ENCODE measurements at places on chromosomes 1 and 21.
A peak's percentile ranks its signal among the peaks of the same experiment; 100 is the strongest.

DNA sequence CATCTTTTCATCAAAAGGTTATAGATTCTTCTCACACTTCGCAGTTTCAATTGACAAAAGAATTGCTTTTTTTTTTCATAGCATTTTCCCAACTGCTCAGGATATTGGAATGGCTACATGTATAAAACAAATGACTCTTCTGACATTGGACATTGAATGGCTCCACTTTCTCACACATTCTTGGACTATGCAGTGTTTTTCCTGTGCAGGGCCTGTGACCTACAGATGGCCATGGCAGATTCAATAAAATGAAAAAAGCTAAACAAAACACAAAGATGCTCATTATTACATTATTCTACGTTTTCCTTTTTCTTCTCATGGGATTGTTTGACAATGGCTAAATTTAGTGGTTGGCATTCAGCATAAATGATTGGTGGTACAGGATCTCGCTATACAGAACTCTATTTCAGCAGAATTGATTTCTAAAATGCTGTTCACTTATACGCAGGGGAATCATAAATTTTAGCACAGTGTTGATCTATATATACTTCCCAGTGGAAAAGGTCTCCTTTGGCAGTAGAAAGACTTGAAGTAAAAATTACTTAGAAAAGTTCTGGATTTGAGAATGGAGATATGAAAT, 115.6 kb upstream of the ADAMTS5 start:
- DNase-seq = no peak

- DNase-seq = no peak
Observed at GRCh38 chr21:36703123-36703522, 4.2 kb downstream of the SIM2 start.

DNA sequence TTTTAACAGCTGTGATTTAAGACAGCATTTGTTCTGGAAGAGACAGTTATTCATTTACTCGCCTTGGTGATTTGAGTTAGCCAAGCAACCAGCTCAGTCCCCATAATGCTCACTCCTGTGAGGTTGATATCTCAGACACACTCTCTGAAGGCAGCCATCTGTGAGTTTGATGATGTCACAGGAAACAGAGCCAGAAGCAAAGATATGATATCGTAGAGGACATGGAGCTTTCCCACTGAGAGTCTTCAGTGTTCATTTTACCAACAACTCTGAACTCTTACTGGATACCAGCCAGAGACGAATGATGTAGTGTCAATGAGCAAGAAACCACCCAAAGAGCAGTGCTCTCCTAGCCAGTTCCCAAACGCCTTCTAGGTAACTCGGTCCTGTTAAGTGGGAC, 219.4 kb downstream of the SLC35F3 start:
- DNase-seq = no peak

- DNase-seq = peak; percentile 11
Observed at GRCh38 chr1:69976896-69977295, 228.5 kb downstream of the LRRC40 start.

DNA sequence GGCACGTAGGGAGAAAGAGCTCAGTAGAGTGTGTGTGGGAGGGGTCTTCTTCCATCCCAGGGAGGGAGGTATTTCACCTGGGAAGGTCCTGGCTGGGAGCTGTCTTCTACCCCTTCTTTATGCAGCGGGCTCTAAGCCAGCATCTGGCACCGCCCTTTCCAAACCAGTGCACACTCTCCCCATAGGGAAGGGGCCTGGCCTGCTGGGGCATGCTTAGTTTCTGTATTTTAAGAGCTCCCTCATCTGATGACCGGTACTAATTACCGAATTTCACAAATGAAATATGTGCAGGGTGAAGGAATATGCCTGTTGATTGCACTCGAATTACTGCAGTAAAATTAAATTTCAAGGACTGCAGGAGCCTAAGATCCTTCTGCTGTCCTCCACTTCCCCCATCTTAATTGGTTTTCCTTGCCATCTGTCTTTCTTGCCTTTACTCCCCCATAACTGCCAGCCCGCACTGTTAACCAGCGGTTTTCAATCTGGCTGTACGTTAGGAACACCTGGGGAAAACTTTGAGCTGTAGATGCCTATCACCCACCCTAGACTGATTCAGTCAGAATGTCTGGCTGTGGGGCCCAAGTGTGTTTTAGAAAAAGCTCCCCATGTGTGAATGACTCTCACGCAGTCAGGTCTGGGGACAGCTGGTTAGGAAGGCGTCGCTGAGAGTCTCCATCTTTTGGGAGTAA, 20.1 kb downstream of the GALNT2 start:
- DNase-seq = no peak

GRCh38 chr1:58816072-58816746, 32.4 kb upstream of the JUN start:
- DNase-seq = peak; percentile 96

DNA sequence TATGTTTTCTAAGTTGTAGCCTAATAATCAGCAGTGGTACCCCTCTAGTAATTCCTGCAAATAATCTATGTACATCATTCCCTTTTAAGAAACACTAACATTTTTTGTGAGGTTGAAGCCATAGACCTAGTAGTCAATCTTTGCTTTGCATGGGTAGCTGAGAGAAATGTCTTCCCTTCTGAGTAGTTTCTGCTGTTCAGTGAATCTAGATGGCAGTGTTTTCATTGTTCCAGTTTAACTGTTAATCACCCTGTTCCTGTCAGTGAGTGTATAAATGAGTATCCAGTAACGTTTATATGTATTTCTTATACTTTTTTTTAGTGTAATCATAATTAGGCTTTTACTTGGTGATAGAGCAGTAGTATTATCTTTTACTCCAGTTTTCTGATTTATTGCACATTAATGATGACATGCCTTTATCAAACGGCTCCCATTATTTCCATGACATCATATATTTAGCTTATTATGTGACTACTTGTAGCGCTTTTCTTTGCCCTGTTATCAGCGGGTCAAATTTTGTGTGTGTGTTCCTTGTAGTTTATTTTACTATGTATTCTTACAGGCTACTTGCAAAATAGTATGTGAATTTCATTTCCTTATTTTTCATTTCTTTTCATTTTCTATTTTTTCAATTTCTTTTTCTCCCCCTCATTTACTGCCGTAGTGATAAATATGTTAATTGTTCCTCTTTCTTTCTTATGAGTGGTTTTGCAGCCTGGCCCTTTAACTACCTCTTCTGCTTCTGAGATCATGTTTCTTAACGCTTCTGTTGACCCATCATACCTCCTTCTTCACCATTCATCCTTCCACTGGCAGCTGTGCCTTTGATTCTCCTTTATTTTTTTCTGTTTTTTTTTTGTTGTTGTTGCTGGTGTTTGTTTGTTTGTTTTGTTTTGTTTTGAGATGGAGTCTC, 18.8 kb downstream of the CEP350 start:
- DNase-seq = no peak

DNA sequence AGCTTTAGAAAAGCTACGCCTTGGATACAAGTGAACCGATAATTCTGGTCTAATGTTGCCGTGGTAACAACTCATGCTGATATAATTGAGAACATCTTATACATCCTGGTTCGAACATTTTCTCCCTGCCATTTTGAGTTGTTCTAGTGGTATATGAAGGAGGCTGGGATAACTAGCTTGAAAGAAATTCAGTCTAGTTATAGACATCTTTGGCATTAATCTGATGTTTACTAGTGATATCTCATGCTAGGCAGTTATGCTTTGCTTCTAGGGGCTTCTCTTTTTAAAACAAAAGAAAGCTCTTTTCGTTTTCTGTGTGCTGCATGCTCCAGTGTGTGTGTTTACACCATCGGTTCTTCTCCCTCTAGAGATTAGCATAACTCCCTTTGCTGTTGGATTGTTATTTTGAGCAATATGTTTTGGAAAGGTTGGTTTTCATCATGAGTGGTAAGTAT, 20.5 kb downstream of the PRKACB start:
- DNase-seq = no peak

DNA sequence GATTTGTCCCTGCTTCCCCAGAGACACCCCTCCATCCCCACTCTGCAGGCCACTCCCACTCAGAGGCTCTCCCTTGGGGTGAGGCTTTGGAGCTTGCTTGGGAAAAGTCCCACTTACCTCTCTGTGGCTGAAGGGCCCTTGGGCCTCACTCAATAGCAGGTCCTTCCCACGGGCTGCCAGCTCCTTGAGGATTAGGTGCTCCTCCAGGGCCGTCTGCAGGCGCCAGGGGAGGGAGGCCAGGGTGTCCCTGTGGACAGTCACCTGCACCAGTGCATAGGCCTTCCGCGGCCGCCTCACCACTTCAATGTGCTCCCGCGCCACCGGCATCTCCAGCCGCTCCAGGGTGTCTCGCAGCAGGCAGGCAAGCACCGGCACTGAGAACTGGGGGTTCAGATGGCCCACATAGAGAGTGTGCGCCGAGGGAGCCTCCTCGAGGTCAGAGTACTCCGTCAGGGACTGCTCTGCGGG, 1.4 kb downstream of the SLFNL1 start:
- no peak for DNase-seq

DNA sequence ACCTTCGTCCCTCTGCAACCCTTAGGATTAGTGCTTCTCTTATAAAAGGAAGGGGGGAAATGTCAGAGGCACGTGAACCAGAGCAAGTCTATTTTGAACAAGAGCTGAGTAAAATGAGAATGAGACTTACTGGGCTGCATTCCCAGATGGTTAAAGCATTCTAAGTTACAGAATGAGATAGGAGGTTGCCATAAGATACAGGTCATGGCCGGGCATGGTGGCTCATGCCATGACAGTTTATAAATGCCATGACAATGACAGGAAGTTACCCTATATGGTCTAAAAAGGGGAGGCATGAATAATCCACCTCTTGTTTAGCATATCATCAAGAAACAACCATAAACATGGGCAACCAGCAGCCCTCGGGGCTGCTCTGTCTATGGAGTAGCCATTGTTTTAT, 2.5 kb upstream of the AQP10 start:
- no peak for DNase-seq

DNA sequence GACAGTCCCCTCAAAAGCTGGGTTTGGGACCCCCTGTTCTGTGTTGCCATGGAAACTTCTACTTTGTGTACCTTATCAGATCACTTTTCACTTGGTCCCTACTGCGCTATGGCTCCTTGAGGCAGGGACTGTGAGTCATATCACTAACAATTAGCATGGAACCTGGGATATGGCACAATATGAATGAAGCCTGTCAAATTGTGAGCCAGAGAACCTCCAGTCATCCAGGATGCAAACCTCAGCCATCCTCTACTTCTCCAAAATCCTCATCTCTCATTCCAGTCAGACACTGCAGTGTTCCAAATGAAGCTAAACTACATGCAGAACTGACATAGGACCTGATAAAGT, 11.2 kb upstream of the CAPZB start:
- DNase-seq = peak; percentile 51

- DNase-seq = no peak
Observed at GRCh38 chr1:93703643-93704042, 22.0 kb upstream of the BCAR3 start.

DNA sequence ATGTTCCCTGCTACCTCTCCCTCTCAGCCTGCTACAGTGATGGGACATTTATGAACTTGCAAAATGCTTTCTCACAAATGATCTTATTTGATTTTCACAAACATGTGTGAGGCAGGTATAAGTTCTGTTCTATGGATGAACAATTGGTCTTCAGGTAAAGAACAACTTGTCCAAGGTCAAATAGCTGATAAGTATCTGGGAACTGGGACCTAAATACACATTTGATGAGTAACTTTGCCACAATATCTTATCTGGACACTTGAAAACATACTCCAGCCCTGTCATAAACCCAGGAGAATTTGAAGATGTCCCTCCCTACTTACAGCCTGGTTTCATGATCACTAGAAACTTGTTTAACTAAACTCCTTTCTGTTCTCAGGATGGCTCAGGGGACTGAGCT, 23.0 kb downstream of the LRRN2 start:
- no peak for DNase-seq

DNA sequence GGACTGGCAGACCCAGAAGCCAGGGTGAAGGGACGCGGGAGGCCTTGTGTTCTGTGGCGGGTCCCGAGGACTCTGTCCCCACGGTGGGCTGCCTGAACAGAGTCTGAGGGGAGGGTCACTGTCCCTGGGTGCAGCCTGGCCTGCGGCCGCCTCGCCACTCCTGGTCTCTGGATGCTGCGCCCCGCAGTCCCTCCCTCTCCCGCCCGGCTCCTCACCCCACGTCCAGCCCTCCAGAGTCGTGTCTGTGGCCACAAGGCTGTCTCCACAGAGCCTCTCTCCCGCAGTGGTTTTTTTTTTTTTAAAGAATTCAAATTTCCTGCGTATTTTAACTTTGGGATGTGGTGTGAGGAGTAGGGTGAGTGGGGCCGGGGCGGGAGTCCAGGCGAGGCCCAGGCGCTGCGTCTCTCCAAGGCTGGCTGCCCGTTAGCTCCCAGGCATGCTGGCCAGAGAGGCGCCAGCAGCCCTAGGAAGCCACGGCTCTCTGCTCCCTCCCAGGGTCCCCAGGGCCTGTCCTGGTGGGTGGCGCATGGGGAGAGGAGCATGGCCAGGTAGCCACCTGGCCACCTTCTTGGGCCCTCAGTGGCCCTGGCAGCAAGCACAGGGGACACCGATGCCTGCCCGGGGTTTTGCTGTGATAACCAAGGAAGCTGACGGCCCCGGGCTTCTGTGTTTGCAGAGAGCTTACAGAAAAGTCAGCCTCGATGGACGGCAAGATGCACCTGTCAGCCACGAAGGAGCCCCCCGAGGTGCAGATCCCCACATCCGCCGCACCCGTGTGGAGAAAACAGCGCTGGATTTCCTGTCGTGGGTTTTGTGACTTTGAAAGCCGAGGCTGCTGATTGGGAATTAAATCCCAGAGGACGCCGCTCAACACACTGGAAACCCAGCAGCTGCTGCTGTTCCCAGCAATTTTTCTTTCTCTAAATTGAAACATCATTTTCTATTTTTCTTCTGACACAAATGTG, 72.8 kb downstream of the MORN1 start:
- peak; percentile 44 for DNase-seq

DNA sequence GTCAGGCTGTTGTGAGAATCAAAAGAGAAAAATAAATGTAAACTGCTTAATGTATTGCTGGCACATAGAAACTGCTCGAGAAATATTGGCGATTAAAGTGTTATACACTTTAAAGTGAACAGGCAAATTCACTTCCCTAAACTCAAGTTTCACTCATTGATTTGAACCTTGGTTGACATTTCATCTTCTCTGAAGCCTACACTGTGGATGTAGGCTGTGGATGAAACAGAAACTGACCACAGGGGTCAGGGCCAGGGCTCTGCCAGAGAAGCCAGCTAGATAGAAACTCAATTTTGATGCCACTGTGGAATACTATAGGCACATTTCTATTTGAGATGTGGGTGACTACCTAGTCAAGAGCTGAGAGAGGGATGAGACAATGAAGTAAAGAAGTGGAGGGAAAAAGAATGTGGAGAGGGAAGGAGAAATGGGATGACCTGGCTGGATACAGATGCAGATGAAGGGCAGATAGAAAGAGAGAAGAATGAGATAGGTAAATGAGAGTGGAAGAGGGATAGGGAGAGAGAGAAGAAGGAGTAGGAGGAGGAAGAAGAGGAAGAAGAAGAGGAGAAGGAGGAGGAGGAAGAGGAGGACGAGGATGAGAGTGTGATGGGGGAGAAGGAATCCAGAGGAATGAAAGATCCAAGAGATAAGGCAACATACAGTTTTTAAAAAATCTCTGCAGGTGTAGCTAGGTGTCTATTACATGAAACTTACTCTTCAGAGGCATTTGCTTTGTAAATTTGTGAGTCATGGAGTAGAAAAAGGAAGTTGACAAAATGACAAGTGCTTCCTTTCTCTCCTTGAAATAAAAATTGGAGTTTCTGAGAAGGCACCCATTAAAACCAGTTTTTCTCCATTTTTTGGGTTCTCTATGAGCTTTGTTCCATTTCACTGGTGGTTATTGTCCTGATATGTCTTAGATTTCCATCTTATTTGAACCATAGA, 17.4 kb upstream of the CD1D start:
- no peak for DNase-seq

- DNase-seq = peak; percentile 94
Observed at GRCh38 chr1:225735252-225736149, 42.1 kb upstream of the SRP9 start.
